Activated gamma-delta T cell treated with anti-CD3 and anti-CD28 coated beads, Interleukin-2, amount 50 U/mL, for 16 hours (primary cell): ENCODE measurements at places on chromosomes 13 and 19.

DNA sequence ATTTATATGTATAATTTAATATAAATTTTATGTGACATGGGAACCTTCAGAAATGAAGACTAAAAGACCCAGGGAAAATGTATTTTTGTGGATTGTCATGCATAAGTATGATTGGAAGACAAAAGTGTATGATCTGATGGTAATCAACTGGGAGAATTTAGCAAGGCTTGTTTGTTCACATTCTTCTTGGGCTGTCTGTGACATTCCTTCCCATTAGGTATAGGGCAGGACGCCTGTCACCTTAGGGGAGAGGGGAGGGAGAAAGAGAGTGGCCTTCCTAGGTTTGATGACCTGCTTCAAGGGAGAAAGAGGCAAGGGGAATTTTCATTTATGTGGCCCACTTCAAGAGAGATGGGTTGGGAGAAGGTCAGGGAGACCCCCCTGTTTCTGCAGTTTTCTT, 22.4 kb downstream of the PIBF1 start:
- DNase-seq, result no peak

DNA sequence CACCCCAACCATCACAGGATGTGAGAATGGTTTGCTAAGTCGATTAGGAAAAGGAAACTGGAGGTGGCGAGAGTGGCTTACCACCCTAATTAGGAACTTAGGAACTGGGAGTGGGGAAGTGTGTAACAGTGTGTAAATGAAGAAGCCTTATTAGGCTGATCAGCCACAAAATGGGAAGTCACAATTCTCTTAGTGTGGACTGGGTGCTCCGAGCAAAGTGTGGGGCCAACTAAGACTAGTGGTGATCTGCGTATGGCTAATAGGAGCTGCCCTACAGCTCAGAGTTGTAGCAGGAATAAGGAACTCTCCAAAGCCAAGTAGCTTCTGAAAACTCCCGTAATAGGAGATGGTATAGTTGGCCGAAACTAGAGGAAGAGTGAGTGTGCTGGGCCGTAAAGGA, 7.6 kb downstream of the SIGLEC11 start:
- no peak for DNase-seq

DNA sequence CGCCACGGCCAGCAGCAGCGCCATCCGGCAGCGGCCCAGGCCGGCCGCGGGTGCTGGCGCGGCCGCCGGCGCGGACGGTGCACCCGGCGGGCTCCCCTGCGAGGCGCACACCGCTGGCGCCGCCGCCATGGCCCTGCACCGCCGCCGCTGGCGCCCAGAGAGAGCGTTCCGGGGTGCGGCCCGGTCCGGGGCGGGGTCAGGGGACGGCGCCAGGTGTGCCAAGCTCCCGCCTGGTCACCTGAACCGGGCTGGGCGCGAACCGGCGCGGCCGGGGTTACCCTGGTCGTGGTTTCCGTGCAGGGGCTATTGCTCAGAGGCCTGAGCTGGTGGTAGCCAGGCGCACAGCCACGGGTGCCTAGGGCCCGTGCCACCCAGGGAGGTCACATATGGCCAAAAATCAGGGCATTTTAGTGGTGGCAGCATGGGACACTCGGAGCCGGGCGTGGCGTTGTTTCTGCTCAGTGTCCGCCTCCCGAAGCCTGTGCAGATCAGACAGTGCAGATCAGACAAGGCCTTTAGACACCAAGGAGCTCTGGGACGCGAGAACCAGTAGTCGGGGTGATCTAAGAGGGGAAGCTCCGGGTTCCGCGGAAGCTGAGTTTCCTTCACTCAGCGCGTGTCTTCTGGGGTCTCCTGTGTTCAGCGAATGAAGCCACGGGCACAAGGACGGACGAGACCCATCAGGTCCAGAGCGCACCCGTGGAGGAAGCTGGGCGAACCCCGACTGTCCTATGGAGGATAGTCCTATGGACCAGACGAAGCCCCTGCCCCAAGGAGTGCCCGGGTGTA, at the start of gene TMEM238:
Gene TMEM238, minus strand, starts transcription at position 162 of the 789 bp plus-strand sequence. Its CDS starts 33 bp downstream, at position 129.
- DNase-seq, result no peak

DNA sequence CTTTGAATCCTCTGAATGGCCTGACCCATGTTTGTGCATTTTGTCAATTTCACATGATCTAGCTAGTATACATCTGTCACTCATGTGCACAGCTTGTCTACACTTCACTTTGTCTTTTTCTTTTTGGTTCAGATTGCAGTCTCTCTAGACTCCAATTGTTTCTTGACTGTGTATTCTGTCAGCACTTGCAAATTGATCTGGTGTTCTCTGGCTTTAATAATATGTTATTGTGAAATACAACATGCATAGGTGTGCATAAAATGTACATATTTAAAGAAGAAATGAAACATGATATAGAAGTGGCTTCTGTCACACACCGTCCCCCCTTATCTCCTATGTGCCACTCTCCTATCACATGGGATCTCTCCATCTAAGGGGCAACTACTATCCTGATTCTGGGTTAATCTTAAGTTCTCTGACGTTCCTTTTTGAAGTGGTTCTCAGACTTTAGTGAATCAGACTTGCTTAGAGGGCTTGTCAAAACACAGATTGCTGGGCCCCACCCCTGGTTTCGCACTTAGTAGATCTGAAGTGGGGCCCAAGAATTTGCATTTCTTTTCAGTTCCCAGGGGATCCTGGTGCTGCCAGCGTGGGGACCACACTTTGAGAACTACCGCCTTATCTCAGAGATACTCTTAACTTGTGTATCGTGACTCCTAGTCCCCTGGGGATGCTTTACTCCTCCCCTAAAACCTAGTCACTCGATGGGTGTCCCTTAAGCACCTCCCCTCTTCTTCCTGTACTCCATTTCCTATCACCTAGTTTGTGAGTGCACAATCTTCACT, 5.8 kb downstream of the KRTDAP start:
- DNase-seq, result no peak

GRCh38 chr19:53102756-53103233, 427 bp downstream of the ZNF160 start:
- DNase-seq, result no peak

DNA sequence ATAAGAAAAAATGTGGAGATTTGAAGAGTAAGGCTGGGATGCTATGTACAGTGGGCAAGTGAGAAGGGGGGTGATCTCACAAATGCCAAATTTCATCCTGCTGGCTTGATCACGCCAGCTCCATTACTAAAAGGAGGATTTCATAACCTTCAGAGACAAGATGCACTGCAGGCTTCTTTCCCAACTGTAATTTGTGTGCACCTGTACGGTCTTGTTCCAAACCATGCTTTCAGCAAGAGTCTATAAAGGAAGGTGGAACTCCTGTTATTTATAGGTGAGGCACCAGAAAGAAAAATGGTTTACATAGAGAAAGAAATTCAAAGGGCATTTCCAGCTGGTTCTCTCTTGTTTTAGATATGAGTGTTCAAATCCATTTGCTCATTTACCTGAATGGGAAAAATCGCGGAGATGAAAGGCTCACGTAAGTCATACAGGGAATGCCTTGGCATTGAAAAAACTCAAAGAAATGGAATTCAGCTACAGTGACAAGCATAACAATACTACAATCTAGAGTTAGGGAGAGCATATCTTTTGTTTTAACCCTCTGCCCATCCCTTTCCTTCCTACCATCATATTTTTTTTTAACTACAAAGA, 13.3 kb downstream of the EFNB2 start:
- no peak for DNase-seq

DNA sequence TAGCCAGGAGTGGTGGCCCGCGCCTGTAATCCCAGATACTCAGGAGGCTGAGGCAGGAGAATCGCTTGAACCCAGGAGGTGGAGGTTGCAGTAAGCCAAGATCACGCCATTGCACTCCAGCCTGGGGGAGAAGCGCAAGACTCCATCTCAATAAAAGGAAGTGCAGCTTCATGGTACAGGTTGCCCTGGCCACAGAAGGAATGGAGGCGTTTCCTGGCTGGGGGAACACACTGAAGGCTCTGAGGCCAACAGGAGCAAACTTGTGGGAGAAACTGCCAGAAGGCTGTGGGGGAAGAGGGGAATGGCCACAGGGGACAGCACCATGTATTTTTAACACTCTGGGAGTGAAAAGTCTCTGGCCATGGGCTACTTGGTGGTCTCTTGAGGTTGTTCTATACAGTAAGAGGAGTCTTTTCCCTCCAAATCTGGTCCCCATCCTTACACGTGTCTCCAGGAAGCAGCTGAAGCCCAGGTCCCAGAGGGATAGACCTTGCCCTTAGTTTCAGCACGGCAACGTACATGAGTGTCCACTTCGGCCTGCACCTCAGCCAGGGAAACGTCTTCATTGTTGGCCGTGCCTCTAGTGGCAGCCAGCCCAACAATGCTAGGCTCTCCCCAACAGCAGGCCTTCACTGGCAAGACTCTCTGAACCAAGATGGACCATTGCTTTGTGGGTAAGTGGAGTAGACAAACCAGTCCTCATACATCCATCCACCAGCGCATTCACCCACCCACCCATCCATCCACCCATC, 7.4 kb downstream of the MICOS13 start:
- no peak for DNase-seq

DNA sequence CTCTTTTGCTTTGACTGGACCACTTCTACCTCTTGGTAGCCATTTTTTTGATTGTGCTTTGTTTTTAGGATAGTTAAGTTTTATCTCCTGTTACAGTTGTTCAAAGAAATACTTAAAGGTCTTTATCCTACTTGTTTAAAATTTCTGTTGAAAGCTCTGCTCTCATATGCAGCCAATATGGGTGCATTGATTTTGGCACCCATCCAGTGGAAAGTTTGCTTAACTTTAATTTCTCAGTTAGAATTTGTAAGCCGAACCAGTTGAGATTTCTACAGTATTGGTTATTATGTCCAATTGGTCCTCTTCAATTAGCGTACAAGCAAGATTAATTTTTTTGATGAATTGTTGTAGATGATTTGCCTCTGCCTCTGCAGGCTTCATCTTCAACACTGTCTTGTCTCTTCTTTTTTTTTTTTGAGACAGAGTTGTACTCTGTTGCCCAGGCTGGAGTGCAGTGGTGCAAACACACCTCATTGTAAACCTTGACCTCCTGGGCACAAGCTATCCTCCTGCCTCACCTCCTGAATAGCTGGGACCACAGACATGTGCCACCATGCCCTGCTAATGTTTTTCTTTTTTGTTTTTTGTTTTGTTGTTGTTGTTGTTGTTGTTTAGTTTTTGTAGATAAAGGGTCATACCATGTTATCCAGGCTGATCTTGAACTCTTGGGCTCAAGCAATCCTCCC, 65.3 kb downstream of the MAB21L1 start:
- no peak for DNase-seq

DNA sequence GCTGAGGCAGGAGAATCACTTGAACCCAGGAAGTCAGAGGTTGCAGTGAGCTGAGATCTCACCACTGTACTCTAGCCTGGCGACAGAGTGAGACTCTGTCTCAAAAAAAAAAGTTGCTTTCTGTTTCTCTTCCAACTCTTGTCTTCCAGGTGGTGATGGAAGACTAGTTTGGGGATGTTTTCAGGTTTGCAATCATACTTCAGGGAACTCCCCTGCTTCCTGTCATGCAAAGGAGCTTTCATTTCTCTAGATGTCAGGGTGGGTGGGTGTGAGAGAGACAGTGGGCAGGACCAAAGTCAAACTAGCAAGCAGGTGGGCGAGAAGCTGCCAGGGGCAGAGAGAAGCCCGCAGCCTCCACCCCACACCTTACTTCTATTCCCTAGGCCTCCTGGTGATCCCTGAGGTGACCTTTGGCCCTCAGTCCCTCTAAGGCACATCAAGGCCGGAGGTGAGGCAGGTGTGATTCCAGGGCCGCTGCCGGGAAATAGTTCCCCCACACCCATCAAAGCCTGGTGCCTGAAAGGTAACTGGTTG, 25.7 kb downstream of the CCNE1 start:
- no peak for DNase-seq

GRCh38 chr13:76663592-76664335, 222.4 kb downstream of the KCTD12 start:
- no peak for DNase-seq

GRCh38 chr19:38714354-38714778, 29.9 kb downstream of the CAPN12 start:
- no peak for DNase-seq

DNA sequence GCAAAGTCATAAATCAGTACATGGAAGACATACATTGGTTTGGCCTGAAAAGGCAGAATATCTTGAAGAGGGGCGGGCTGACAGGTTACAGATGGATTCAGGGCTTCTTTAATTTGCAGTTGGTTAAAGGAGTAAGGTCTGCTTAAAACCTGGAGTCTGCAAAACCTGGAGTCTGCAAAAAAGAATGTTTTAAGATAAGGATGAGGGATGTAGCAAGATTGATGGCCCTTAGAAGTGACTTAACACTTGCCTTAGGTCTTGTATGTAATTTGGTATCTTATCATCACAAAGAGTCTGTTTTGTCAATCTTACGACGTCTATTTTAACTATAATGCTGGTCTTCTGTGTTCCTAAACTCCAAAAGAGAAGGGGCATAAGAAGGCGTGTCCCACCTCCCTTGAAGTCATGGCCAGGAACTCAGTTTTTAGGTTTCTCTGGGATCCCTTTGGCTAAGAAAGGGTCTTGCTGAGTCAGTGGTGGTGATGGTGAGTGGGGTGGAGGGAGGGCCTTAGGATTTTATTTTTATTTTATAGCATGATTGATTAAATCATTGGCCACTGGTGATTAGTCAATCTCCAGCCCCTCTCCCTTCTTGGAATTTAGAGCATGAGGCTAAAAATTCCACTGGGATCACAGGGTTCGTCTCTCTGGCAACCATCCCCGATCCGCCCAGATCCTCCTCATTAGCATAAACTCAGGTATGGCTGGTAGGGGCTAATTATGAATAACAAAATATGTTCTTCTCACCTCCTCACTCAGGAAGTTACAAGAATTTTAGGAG, 10.1 kb upstream of the HAS1 start:
- DNase-seq, result no peak

DNA sequence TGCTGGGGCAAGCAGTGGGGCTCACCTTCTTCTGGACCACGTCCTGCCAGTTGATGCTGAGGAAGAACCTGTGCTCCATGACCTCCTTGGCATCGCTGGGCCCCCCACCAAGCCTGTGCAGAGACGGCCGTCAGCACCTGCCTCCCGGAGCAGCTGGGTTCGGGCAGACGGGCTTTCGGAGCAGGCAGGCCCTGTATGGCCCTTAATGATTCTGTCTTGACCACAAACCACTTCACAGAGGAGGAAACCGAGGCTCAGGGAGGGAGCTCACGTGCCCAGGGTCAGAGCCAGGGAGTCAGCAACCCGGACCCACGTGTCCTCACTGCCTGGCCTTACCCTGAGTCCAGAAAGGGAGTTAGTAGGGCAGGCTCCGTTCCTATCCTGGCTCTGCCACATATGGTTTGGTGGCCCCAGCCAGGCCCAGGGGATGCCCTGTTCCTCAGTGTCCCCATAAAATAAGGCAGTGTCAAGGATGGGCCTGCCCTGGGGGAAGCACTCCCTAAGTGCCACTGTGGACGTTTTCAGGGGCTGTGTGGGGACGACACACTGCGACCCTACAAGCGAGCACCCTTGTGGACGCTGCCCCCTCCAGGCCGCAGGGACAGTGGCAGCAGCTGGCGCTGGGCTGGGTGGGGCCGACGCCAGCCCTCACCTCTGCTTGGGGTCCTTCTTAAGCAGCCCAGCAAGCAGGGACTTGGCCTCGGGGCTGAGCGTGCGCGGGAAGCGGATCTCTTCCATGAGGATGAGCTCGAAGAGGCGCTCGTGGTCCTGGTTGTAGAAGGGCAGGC, 8.9 kb upstream of the CCNP start:
- DNase-seq, result no peak

- no peak for DNase-seq
These were observed 850 bp downstream of the MTMR6 start for GRCh38 chr13:25286308-25286968.
